ENCODE measurements at places on chromosomes 4 and X.

DNA sequence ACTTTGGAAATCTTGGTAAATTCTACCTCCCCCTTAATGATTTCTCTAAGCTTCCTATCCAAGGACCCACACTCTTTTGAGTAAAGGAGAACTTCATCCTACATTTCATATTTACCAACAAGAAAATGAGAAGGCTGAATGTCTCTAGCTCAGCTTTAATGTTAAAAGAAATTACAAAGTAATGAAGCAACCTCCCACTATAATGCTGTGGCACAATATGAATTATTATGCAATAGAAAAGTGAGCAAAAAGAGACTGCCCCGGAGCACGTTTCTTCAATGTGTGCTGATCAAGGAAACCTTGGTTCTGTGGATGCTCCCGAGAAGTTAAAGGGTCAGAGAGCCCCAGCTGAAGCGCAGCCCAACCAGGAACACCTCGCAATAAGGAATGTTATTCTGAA is 9.1 kb upstream of the TBC1D1 start:
- no peak for DNase-seq

GRCh38 chr4:85408301-85408700 is 66.6 kb upstream of the ARHGAP24 start:
- DNase-seq: no peak

- DNase-seq: peak; percentile 67
Measured at GRCh38 chr4:87073199-87074120, 138.6 kb downstream of the AFF1 start.

- no peak for DNase-seq
Measured at GRCh38 chrX:22889819-22890218, 109.9 kb upstream of the DDX53 start.

DNA sequence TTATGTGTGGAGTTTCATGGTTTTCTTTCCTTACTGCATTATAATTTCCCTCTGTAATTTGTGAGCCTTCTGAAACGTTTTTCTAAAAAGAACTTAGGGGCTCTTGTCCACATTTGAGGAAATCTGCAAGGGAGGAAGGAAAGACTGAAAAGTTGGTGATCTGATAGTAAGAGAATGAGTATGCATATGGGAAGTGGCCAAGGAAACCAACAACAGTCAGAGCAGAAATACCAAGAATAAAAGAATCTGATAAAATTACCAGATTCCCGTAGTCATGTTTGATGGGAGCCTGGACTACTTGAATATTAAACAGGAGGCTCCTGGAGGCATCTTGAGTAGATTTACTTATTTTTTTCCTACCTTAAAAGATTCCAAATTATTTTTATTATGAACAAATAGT is 50.1 kb downstream of the MEPE start:
- DNase-seq: no peak

DNA sequence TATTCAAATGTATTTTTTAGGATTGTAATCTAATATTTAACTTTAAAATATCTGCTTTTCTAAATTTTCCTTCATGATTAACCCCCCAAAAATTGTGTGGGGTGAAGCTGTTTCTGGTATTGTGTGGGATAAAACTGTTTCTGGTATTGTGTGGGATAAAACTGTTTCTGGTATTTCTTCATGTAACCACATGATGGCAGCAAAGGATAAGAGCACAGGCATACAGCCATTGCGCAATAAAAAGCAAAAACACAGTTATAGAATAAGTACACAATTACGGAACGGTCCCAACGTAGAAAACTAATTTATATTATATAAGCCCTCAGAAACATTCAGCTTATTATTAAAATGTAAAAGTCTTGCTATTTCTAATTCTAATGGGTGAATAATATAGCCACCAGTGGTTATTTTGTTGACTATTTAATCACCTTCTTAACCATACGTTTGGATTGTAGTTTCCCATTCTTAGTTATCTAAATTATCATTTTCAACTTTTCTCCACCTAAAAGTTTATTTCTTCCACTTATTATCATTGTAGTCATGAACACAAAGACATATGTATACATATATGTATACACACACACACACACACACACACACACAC is 333.9 kb upstream of the FSTL5 start:
- no peak for DNase-seq

- no peak for DNase-seq
Measured at GRCh38 chrX:154730253-154730891, 20.5 kb downstream of the GAB3 start.

GRCh38 chr4:8655411-8656184 is 63.0 kb downstream of the CPZ start:
- no peak for DNase-seq

- no peak for DNase-seq
Measured at GRCh38 chr4:83832110-83832825, 296.4 kb downstream of the GPAT3 start.

DNA sequence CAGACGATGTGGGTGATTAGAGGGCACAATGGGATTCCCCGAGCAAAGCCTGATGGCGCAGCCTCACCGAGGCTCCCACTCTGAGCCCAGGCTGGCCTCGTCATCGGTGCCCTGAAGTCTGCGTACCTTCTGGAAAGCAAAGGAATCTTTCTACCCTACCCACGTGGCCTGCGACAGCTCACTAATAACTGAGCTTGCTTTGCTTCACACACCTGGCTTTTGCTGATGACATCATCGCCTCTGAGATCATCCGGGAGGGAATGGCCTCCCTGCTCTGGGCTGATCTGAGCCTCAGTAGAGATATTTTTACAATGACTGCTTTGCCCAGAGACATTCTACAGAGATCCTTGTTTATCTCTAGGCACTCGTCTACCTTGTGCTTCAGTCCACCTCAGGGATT is 45.4 kb upstream of the PDLIM3 start:
- DNase-seq: no peak

GRCh38 chrX:15930585-15930984 is 76.0 kb upstream of the AP1S2 start:
- DNase-seq: no peak

DNA sequence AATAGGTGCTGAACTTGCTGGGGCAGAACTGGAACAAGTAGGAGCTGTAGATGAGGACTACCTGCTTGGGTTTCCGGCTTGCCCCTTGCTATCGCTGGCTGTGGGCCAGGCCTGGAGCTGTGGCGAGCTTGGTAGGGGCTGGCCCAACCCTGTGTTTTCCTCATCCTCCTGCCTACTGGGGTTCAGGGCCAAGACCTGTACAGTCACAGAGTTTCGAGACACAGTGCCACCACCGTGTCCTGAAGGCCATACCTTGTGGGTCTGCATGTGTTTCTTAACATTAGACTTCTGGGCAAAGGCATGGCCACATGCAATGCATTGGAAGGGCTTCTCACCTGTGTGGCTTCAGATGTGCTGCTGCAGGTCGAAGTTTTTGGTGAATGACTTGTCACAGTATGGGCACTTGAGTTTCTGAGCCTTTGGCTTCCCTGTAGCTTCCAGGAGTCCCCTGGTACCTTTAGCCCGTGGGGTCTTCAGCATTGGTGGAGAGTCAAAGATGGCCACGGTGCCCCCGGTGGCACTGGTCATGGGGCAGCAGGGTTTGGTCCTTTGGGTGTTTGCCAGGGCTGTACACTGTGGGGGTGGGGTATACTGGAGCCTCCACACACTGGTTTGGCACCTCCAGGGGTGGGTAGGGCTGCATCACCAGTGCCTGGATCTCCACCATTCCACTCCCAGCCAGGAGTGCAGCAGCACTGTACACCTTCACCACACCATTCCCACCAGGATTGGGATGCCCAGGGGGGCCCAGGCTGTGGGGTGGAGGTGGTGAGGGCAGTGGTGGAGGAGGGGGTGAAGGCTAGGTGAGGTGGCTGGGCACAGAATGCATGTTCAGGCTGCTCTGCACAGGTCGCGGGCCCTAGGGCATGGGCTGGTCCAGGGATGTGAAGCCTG is 52.1 kb downstream of the CFAP299 start:
- no peak for DNase-seq

- DNase-seq: peak; percentile 95
Measured at GRCh38 chr4:6269616-6270511, at the start of gene WFS1. TSS of gene WFS1 (plus strand) at chr4:6269850. CDS start at chr4:6277456, 7,606 bp downstream.

- no peak for DNase-seq
Measured at GRCh38 chr4:8538703-8539567, 41.3 kb upstream of the GPR78 start.

- no peak for DNase-seq
Measured at GRCh38 chr4:47499700-47500099, 14.6 kb downstream of the ATP10D start.

GRCh38 chr4:128379860-128380259 is 92.2 kb upstream of the PGRMC2 start:
- DNase-seq: no peak

DNA sequence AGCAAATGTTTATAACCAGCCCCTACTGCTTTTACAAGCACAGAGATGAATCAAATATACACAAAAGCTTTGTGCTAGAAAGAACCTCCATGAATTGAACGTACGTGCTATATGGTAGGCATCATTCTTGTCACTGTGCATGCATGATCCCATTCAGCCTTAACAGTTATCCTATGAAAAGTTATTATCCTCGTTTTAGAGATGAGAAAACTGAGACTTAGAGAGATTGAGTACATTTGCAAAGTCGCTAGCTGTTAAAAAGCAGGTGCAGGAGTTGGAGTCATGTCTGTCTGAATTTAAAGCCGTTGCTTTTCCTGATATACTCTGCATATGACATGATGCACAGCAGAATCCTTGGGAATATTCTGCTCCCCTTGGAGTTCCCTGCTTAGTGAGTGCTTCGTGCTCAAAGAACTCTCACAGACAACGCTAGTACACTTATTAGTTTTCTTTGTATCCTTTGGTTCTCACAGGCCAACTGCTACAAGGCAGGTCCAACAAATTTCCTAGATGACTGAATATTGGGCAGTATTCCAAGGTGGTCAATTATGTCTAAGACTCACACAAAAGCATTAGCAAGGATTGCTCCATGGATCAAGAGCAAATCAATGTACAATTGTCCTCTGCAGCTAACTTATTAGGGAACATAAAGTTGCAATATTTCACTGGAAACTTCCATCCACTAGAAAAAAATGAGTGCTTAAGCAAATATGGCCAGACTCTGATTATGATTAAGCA is 42.8 kb upstream of the TRIM2 start:
- no peak for DNase-seq

DNA sequence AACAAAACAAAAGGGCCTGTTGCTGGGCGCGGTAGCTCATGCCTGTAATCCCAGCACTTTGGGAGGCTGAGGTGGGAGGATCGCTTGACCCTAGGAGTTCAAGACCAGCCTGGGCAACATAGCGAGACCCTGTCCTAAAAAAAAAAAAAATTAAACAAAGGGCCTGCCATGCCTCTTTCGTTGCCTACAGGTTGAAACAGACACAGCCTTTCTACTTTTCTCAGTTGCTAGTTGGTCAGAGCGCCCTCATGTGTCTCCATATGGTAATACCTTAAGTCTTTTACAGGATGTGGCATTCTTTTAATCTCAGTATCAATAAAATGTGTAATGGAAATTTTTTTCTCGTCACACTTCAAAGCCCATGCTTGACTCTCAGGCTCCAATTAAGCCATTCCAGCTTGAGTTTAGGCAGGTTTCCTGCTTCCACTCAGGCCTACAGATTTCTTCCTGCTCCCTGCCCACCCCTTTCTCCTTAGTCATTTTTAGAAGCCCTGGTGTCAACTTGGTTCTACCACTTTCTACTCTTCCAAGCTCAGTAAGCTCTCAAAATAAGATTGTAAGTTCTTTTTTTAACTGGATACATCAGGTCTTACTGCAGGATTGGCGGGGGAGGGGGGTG is 4.6 kb upstream of the SOWAHD start:
- peak; percentile 87 for DNase-seq

- no peak for DNase-seq
Measured at GRCh38 chr4:53174823-53175222, 191.0 kb downstream of the SCFD2 start.

DNA sequence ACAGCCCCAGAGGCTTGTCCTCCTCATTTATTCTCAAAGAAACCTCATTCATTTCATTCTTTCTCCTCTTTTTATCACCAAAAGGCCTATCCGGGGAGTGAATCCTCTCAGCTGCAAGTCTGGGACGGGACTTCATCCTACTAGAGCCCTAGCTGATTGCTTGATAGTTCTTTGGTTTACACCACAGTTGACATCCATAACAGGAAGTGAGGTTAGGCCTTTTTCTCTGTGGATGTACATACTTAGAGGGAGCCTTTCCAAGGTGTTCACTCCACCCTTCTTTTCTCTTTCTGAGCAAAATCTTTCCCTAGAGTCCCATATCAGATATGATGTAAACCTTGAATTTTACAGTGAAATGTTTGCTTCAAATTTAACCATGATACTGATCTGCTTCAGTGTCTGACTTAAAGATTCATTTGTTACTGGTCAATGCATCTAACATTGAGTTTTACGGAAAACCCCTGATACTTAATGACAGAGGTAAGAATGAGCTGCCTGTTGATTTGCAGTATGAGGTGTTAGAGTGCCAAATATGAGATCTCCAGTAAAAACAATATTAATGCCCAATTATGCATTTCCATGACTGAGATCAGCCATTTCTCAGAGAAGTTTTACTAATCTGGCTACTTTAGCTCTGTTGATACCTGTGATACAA is 16.8 kb upstream of the CXCL5 start:
- DNase-seq: no peak

- DNase-seq: no peak
Measured at GRCh38 chrX:39065051-39065871, 264.0 kb downstream of the MID1IP1 start.

DNA sequence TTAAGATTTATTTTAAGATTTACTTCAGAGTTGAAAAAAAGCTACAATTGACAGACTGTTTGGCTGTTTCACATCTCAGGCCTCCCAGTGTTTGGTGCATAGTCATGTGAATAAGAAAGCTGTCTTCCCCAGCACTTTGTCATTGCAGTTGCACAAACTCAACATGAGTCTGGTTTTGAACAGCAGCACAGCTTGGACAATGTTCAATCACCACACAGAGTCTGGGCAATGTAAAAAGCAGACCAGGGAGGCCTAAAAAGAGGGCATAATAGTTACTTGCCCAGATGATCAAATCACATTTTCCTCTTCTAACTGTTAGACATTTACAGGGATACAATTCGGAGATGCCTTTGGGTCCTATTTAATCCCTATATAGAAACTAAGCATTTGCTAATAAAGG is 1055.0 kb downstream of the RPA4 start:
- no peak for DNase-seq

DNA sequence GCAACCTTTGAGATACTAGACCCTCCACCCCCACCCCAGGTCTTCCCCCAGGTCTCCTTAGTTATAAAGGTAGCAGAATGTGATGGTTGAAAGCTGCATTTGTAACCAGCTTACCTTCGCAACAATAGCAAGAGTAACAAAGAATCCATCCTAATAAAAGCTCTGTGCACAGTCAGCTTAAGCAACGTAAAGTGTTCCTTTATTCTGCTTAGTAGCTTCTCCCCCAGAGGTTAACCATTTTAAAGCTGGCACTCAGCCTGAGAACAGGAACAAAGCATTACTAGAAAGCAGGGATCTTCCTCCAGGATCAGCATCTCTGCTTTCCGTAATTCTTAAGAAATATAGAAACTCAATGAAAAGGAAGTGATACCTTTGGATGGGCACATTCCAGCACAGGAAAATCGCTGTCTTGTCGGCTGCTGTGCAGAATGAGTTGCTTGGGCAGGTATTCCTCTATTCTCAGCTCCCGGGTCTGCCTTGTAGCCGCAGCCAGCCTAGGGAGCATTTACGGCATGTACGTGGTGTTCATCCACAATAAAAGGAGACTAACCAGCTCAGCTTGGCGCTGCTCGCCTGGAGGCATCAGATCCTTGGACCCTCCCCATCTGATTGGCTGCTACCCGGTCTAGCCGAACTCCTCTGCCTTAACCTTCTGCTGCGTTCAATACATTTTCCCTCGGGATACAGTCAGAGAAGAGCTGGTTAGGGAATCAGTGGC is 113.0 kb upstream of the TLR3 start:
- no peak for DNase-seq
